Neuronal stem cell (in vitro differentiated cells): ENCODE measurements at places on chromosomes 11 and 22.

- no peak for DNase-seq
Observed at GRCh38 chr11:126408901-126409619, 53.6 kb downstream of the ST3GAL4 start.

DNA sequence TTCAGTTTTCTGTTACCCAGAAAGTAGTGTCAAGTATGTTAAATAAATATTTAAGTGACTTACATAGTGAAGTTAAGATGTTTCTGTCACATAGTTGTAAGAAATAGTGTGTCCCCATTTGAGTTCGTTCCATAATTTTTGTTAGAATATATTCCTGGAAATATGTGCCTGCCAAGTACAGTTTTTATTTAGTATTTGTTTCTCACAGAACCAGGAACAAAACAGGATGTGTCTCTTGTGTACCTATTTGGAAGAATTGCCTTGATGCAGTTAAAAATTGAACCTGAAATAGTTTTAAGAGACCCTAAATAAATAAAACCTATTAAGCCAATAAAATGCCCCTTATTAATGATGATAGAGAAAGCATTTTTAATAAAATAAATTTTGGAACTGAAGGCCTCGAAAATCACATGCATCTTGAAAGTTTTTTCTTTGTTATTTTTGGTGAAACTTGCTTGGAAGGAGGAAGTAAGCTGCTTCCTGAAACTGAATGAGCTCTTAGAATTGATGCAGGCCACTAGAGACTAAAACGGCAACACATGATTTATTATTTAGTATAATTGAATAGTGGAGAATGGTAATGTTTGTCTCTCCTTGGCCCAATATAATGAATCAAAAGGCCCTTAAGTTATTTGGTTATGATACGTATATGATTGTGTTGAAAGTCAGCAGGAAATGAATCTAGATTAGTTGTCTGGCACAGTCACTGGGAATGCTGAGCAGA lies 55.9 kb downstream of the SWAP70 start:
- no peak for DNase-seq

GRCh38 chr11:78138291-78138690 lies 1.1 kb downstream of the ALG8 start:
- DNase-seq = no peak

GRCh38 chr11:131691181-131692041 lies 321.0 kb downstream of the NTM start:
- DNase-seq = no peak

- DNase-seq = no peak
Observed at GRCh38 chr11:30855383-30856006, 269.3 kb upstream of the MPPED2 start.

DNA sequence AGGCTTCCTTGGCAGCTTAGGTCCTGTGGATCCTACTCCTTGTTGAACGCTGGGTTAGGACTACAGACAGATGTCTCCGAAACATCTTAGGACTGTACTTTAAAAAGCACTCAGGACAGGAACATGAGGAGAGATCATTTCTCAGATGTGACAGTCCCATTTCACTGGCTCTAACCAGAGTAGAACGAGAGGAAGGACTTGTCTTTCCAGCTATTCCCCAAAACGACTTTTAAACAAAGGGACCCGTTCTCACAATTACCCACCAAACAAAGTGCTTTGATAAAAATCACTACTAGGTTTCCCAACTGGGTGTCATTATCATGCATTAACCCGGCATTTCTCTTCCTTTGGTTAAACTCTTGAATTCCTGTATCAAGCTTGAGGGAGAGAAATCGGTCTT lies 84.7 kb upstream of the BARX2 start:
- DNase-seq = no peak

GRCh38 chr11:83046621-83047172 lies 25.0 kb downstream of the RAB30 start:
- no peak for DNase-seq

DNA sequence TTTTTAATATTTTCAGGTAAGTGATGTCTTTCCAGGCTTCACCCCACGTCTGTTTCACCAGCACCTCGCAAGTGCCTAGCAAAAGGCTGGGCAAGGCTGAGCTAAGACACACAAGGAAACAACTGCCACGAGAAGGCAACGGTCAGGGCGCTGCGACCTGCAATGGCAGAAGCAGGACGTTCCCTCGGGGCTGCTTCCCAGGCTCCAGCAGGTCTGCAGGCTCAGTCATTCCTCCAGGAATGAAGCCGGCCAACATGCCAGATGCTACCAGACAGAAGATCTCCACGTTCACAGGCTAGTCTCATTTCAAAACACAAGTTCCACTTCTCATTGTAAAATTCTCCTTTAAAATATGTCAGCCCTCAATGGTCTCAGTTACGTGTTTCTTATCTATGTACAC lies 45.5 kb downstream of the CELSR1 start:
- DNase-seq = no peak

GRCh38 chr22:37804881-37805809 lies 2.6 kb upstream of the GCAT start:
- no peak for DNase-seq

- peak; percentile 99 for DNase-seq
Observed at GRCh38 chr11:65487467-65488272, 11.2 kb upstream of the MALAT1 start.

- no peak for DNase-seq
Observed at GRCh38 chr11:70498171-70498571, 99.8 kb downstream of the CTTN start.

GRCh38 chr22:49301398-49302149 lies 526.1 kb downstream of the BRD1 start:
- no peak for DNase-seq

- DNase-seq = no peak
Observed at GRCh38 chr11:95144313-95145235, 54.9 kb downstream of the ENDOD1 start.

- no peak for DNase-seq
Observed at GRCh38 chr11:34155057-34155756, 49.8 kb downstream of the NAT10 start.

GRCh38 chr11:17148536-17148935 lies 59.2 kb downstream of the PIK3C2A start:
- DNase-seq = no peak

DNA sequence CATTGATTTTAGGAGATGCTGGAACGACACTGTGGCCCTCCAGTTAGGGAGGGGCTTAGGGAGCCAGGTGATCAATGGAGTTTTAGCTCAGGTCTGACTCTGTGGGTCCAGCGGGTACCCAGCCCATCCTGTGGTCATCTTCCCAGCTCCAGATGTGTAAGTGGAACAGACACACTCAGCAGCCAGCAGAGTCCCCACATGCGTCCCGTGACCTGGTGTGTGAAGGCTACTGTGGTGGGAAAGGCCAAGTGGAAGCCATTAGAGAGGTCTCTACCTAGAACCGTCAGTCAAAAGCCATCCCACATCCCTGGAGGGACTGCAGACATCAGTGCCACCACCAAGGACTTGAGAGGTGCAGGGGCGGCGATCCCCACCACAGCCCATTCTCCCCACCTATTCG lies 19.9 kb upstream of the CD81 start:
- no peak for DNase-seq
